ENCODE measurements at places on chromosomes 3 and 15.

DNA sequence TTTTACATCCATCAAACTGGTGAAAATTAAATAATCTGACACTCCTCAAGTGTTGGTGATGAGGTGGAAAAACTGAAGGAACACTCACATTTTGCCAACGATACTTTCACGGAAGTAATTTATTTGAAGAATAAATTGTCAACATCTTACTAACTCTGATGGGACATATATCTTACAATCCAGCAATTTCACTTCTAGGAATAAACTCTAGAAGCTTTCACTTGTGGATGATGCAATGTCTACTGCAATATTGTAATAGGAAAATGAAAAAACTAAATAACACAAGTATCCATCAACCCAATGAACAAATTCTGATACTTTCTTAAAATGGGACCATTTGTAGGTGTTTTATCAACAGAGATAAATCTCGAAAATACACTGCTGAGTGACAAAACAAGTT is 16.2 kb upstream of the LIPC start:
- no peak for DNase-seq

DNA sequence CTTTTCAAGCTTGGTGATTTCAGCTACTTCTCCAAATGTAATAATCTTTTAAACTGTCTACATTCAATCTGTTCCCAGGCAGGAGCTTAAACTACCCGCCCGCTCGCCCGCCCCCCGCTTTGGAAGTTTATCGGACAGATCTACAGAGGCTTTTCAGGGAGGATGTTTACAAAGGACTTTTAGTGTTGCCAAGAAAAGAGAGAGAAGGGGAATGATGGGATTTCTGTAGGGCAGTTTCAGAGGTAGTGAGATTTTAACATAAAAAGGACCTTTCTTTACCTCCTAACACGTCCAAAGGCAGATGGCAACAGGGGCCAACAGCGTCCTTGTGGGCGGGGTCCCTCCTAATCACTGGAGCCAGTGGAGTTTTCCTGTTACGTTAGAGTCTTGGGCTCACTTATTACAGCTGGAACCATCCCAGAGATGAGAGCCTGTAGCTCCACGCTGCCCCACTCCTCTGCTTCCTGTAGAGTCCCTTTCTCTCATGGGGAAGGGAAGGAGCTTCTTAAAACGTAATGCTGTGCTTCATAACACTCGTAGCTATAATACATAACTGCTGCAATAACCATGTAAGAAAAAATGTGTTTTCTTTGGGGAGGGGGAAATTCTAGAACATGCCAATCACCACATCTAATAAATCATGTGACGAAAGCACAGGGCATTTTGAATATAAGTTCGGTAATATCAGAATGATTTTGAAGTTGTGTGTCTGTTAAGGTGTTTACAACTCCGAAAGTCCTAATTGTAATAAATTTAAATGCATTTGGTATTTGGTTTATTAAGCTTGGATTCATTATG is 30.9 kb downstream of the HES1 start:
- no peak for DNase-seq

DNA sequence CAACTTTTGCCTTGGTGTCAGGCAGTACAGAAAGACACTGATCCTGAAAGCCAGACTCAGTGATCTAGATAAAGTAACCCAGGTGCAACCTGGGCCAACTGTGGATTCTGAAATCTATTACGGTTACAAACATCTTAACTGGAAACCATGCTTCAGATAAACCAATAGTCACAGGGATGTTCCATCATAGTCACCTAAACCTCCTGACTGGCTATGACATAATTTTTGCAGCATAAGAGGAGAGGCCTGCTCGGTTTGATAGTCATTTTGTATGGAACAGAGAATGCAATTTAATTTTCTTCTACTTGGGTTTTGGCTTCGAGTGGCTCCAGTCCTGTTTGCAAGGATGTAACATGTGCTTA is 3.7 kb downstream of the SLCO3A1 start:
- no peak for DNase-seq

DNA sequence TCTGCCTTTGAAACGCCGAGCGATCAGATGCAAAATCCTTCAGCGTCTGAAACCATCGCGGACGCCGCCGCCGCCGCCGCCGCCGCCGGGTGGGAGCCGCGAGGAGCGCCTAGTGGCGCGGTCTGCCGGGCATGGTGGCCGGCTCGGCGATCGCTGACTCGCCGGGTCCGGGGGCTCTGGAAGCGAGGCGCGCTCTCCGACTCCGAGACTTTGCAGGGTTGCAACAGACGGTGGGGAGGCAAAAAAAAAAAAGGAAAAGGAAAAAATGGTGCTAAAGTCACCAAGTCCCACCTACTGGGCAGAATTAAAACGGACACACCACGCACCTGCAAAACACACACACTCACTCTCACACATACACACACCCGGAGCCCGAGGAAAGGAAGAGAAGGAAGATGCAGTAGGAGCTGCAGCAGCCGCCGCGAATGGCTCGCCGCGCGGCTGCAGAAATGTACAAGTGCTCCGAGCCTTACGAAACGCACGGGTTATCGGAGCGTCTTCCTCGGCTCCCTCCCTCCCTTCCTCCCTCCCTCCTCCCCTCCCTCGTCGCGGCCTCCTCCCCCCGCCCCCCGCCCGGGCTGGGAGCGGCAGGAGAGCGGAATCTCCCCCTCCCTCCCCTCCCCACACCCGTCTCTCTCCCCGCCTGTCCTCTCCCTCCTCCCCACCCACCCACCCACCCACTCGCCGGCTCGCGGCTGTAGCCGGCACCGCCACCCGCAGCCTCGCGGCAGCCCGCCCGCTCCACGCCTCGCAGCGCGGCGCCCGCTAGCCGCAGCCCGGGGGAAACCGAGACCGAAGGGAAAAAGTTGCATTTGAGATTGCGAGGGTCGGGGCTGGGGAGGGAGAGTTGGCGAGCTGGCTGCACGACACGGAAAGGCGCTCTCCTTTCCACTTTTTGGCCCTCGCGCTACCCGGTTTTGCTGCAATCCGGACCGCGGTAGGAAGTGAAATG is at the start of gene NTRK3:
Gene NTRK3, minus strand, starts transcription at position 461 of the 952 bp plus-strand sequence. CDS start 586 bp downstream, outside the sequence.
- no peak for DNase-seq

DNA sequence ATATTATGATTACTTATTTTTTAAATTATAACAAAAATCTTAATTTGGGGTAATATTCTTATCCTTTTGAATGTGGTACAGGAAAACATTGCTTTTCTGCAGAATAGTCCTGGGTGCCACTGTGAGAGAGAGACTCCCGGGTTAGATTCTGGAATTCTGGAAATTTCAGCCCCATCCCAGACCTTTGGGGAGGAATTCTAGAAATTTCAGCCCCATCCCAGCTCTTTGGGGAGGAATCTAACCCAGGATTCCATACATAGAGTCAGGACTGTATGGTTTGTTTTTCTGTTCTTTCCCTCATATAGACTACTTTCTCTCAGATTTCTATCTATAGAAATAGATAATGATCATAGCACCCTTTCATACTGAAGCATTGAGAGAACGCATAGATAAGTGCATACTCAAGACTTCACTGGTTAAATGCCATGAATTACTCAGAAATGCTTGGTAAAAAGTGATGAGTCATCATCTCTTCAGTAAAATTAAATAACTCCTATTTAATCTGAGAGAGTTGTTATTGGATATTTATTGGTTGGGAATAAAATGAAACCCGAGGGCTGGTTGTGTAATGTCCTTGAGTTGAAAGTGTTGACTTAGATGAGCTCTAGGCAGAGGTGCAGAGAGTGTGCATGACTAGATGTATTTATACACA is 8.3 kb downstream of the EIF2AK4 start:
- no peak for DNase-seq

DNA sequence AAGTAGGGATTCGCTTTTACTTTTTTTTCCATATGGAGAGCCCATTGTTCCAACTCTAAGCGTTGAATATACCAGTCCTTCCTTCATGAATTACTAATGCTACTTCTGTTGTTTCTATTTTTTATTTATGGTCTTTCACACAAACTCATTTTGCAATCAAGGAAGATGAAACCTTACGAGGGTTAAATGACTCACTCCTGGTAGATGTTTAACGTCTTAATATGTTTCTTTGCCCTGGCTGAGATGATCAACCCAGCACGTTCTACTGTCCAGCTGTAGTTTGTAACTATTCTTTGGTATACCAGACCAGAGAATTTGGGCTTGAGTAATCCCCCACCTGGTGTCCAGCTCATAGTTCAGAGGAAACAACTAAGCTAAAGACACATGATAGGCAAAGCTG is 23.1 kb downstream of the CDCP1 start:
- no peak for DNase-seq

DNA sequence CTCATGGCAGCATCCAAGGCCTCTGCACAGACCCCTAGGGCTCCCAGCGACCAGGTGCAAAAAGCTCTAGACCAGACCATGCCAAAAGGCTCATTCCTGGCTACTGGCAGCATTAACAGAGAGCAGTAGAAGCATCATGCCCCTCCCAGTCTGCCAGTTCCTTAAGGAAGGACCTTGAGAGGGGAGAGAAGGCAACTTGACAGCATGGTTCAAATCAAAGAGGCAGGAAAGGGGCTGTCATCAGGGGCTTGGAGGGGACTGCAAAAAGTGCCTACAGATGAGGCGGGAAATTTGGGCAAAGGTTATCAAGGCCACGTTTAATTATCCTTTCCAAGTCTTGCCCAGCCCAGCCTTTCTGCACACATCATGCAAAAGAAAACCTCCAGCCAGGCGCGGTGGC is 64.7 kb downstream of the SSUH2 start:
- DNase-seq, result no peak

DNA sequence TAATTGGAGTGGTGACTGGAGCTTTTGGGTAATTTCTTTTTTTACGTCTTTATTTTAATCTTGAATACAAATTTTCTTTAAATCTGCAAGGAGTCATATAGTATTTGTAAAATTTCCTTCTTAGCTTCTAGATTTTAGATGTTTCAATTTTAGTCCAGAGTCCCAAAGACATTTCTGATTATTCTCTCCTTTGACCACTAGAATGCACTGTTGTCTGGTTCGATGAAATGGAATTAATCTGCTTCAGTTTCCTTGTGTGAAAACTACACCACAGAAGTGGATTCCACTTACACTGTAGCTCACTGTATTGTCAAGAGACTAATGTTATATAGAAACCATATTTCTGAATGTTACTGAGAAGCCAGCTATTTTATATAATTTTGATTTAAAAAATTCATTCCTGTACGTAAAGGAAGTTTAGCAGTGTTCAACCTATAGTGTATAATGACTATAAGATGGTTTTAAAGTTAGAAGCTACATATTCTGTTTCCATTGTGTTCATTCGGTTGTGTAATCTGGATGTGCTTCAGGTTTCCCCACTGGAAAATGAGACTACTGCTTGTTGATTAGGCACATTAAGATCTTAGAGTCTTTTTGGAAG is 6.1 kb downstream of the GRAMD1C start:
- no peak for DNase-seq

DNA sequence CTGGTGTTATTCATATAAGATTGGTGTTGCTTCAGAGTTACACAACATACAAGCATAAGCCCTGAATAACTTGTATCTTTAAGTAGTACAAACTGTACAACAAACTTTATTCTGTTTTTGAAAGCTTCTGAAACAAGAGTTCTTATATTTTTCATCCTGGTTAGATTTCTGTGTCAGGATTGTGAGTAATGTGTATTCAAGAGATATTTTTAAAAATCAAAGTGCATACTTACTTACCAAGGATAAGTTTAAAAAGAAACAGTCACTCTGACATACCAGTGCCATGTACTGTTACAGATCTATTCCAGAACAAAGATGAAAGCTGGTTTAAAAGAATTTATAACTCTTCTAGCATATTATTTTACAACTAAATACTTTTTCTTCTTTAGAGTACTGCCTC is 755.1 kb downstream of the ZPLD1 start:
- no peak for DNase-seq

DNA sequence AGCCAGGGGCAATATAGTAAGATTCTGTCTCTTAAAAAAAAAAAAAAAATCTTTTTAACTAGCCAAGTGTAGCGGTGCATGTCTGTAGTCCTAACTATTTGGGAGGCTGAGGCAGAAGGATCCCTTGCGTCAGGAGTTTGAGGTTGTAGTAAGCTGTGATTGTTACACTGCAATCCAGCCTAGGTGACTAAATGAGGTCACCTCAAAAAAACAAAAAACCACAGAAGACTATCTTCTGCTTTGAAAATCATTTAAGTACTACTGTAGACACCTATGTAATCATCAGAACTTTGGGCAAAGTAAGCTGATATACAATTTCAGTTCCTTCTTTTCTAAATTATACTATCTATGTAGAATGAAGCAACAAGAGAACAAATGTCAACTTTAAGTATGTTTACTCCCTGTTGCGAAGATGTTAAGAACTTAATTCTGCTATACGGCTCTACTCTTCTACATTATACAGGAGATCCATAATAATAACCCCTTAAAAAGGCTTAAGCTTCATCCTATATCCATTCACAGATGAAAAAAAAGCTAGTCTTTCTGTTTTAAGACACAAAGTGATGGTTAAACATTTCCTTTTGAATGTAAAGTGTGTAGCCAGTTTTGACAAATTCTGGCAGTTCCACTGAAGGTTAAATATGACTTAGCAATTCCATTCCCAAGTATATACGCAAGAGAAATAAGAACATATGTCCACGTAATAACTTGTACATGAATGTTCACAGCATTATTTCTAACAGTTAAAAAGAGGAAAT is 15.2 kb downstream of the DAZL start:
- no peak for DNase-seq

DNA sequence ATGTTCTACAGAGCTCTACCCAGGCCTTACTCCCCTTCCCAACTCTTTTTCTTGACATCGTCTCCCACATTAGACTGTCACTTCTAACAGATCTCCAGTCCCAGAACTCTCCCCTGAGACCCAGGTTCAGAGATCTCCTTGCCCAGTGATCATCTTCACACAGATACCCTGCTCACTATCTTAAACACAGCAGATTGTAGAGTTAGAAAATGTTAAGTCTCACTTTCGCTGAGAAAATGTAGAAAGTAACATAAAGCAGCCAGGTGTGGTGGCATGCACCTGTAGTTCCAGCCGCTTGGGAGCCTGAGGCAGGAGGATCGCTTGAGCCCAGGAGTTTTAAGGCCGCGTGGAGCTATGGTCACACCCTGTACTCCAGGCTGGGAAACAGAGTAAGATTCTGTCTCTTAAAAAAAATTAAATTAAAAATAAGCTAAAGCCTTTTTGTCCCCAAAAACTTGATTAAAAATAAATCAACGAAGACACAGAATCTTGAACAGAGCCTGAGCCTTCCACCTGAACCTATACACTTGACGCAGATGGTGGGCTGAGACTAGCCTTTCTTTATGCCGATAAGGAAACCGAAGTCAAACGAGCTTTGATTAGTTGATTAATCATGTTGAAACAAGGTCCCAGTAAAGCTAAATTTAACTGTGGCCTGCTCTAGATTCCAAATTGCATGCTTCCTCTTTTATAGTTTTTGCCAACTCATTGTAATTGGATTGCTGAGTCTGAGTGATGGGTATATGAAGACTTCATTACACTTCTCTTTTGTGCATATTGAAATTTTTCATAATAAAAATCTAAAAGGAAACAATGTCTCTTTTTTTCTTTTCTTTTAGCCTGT is 31.3 kb upstream of the BLM start:
- no peak for DNase-seq

GRCh38 chr15:44662478-44663409 is 718 bp downstream of the SPG11 start:
- DNase-seq, result peak; percentile 43
